ENCODE measurements at places on chromosomes 7 and 10. TPM values are rescaled to one million over a fixed set of nuclear protein-coding genes. Genes with fewer than 3 reads are reported as not detected.

GRCh38 chr7:158994687-158995086, 138.3 kb downstream of the DYNC2I1 start:
- no peak for DNase-seq

GRCh38 chr10:30438021-30438850, 4.3 kb downstream of the MAP3K8 start:
- no peak for DNase-seq

BAMBI gene
- total RNA-seq, result 4.5 TPM

PWWP2B gene
- total RNA-seq, result 9.4 TPM

- no peak for DNase-seq
Observed at GRCh38 chr10:71256661-71257318, 44.4 kb downstream of the UNC5B start.

CPA4 gene
- under 0.01 TPM for total RNA-seq

GRCh38 chr10:75572478-75572877, 141.1 kb downstream of the LRMDA start:
- DNase-seq, result no peak

DNA sequence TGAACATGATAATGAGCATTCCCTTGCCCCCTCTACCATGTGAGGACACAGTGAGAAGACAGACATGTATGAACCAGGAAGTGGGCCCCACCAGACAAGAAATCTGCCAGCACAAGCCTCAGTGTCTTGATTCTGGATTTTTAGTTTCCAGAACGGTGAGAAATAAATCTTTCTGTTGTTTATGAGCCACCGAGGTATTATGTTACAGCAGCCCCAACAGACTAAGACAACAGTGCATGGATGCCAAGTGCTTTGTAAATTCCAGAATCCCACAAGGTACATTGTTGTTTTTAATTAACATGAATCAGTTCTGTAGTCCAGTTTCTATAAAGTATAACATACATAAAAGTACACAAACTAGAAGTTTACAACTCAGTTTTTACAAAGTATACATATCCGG, 162.2 kb downstream of the ARHGAP21 start:
- DNase-seq, result no peak

- no peak for DNase-seq
Observed at GRCh38 chr10:95650232-95650631, 6.3 kb downstream of the ALDH18A1 start.

Data from frontal cortex (tissue), 4 donors.